ENCODE measurements at places on chromosomes 12 and 14.

DNA sequence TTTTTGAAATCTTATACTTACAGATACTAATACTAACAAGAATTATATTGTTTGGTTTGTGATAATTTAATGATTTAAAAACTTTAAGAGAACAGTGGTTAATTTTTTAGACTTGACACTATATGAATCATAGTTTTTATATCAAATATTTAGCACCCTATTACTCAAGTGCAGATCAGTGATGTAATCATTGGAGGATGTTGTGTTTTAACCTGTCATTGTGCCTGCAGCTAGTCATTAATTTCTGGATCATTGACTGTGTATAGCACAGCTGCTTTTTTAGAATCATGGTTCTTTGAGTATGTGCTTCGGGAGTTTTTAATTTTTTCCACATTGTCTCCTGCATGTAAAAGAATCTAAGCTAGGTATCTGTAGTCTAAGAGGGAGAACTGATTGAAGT lies 17.3 kb downstream of the ARID4A start:
- DNase-seq, result peak; percentile 13

GRCh38 chr12:4810219-4810671 lies 90.0 kb downstream of the GALNT8 start:
- no peak for DNase-seq

GRCh38 chr12:82783435-82783834 lies 96.7 kb downstream of the TMTC2 start:
- no peak for DNase-seq

GRCh38 chr12:128783129-128783574 lies 40.6 kb downstream of the SLC15A4 start:
- peak; percentile 22 for DNase-seq

DNA sequence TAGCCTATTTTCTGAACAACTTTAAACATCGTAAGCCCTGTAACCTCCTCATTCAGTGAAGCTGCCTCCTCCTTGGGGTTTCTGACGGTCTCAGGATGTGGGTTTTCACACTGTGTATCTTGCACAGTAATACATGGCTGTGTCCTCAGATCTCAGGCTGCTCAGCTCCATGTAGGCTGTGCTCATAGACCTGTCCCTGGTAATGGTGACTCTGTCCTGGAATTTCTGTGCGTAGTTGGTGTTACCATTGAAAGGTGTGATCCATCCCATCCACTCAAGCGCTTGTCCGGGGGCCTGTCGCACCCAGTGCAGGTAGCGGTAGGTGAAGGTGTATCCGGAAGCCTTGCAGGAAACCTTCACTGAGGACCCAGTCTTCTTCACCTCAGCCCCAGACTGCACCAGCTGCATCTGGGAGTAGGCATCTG lies 980.5 kb downstream of the TMEM121 start:
- no peak for DNase-seq

- peak; percentile 27 for DNase-seq
Measured at GRCh38 chr14:74979442-74980397, 23.0 kb upstream of the EIF2B2 start.

DNA sequence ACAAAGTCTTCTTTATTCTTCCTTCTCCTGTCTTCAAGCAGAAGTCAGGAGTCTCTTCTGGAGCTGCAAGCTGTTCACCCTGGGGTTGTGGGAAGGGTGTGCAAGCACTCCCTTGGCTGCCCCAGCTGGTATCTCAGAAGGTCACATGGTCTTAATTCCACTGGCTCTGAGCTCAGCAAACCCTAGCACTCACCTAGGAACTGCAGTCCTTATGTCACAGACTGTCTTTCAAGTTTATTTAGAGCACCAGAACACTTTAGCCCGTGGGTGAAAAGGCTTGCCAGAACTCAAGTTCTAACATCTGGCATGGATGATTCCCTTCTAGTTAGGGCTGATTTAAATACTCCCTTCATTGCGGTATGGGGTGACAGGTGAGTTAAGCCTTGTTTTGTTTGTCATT lies 379.0 kb downstream of the CCER1 start:
- no peak for DNase-seq

- peak; percentile 71 for DNase-seq
Measured at GRCh38 chr12:57005980-57006808, at the start of gene ZBTB39. Gene ZBTB39, minus strand, starts transcription at chr12:57006546. Its CDS starts 1,629 bp downstream, at chr12:57004917.

DNA sequence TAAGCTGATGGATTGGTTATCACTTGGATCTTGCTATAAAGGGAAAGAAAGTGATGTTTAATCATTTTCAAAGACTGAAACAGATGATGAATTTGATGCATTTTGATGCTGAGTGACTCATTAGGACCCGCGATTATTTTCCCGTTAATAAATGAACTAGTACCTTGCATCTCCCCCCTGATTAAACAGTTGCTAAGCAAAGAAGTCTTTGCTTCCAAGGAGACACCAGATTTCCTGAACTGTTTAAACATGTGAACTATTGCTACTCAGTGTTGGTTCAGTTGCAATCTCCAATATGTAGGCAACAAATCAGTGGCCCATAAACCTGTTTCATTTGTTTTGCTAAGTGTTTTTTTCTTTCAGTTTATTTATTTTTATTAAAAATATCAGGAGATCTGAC lies 375.2 kb downstream of the AACS start:
- DNase-seq, result no peak

DNA sequence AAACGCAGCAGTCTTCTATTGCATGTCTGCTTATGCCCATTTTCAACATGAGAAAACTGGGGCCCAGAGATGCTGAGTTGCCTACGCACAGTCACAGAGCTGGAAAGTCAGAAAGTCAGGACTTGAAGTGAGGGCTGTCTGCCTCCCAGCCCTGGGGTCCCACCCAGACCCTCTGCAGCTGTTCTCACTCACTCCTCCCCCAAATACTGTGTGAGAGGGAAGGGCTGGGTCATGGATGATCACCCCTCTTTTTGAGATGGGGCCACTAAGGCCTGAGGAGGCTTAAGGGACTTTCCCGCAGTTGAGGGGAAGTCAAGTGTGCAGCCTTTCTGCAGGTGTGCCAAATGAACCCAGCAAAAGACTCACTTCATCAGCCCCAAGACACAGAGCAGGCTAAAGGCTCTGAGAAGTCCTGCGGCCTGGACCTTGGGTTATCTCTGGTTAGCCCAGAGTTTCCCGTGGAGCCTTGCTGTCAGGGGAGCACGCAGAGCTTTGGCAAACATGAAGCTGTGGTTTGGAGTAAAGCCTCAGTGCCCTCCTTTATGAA lies 18.7 kb downstream of the DTX1 start:
- DNase-seq, result no peak

DNA sequence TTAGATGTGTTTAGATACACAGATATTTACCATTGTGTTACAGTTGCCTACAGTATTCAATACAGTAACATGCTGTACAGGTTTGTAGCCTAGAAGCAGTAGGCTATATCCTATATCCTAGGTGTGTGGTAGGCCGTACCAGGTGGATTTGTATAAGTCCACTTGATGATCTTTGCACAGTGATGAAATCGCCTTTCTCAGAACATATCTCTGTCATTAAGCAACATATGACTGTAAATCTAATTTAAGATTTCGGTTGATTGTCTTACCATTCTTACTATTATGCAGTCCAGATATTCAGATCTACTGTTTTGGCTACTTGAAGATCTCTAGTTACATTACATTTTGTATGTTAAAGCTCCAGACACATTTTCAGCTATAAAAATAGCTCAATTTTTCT lies 39.8 kb downstream of the ERC1 start:
- DNase-seq, result no peak

- no peak for DNase-seq
Measured at GRCh38 chr12:116164250-116165035, 113.0 kb downstream of the MED13L start.

DNA sequence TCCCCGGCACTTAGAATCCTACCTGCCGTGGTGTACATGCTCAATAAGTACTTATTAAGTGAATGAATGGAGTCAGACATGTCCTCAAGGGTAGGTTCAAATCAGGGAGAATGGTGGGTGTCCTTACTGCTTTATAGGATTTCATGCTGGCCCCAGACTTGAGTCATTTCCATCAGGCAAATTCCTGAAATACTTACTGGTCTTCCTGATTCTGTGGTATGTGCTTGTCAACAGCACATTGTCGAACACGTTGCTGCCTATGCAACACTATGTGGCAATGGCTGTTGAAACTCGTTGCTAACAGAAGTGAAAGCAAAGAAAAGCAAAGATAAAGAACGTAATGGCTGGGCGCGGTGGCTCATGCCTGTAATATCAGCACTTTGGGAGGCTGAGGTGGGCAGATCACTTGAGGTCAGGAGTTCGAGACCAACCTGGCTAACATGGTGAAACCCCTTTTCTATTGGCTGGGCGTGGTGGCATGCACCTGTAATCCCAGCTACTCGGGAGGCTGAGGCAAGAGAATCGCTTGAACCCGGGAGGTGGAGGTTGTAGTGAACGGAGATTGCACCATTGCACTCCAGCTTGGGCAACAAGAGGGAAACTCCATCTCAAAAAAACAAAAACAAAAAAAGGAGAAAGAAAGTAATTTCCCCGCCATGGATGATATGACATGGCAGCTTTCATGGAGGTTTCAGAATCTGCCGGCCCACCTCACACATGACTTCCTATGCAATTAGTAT lies 214.9 kb downstream of the ZFP36L1 start:
- peak; percentile 98 for DNase-seq

DNA sequence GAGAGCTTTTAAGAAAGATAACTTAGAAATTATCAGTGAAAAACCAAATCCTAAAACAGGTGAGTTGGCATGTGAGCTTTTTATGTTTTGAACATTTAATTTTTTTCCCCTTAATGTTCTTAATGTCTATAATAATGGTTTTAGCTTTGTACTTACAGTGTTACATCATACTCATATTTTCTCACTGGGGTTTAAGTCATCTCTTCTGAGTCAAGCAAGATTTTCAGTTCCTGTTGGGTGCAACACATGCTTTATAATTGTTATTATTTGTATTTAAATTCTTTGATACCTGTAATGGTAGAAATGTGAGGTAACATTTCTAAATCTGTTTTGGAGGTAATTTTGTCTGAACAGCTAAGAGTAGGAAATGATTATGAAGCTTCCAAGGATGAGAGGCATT lies 113.0 kb downstream of the PLEKHA5 start:
- DNase-seq, result no peak

DNA sequence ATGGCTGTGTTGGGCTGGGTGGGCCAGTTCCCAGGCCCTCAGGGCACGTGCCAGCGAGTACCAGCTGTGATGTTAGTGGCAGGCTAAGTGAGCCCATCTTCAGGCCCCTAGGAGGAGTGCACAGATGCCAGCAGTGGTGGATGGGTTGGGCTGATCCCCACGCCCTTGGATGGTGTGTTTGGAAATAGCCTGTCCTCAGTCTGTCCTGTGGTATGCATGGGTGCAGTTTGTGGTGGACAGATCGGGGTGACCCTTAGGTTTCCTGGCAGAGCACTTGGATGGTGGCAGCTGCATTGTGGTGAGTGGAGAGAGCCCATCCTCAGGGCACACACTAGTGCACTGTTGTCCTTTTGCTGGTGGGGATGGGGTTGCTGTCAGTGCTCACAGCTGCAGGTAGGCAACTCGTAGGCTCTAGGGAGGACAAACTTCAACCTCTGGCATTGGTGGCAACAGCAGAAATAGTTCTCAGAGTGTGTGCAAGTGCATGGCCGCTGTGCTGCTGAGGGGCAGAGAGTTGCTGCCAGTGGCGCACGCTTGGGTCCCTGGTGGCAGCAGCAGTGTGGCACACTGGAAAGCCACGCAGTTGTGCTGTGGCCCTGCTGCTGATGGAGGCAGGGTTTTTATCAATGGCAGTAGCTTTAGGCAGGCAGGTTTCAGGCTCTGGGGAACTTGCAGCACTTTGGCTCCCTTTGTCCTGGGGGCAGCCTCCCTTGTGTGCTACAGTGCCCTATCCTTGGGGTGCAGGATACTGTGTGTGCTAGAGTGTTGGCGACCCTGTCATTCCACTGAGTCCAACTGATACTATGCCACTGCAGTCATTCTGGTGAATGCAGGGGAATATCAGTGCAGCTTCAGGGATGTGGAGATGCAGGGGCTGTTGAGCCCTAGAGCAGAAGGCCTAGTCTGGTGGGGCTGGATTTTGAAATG lies 65.5 kb downstream of the FBXO33 start:
- no peak for DNase-seq

GRCh38 chr12:104957719-104958000 lies 430 bp downstream of the SLC41A2 start:
- no peak for DNase-seq

GRCh38 chr12:113222730-113223531 lies 1.7 kb downstream of the TPCN1 start:
- DNase-seq, result peak; percentile 86

DNA sequence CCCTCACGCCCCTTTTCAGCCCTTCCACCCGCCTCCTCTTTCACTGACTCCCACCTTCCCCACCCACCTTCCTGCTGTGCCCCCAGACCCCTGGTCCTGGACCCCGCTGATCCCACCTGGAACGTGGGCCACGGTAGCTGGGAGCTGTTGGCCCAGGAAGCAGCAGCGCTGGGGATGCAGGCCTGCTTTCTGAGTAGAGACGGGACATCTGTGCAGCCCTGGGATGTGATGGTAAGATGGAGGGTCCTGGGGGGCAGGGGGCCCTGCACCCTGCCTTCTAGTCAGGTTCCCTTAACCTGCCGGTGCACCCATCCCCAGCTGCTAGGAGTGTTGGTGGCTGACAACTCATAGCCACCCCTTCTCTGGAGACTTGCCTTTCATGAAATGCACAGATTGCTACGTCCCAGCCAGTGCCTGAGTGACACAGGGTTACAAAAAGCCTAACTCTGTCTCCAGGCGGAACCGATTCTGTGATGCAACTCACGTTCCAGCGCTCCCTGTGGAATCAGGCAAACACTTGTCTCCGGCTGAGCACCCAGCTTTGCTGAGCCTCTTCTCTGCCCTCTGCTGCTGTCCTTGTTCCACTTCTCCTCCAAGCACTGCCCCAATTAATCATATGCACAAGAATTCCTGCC lies 15.0 kb upstream of the OAS2 start:
- DNase-seq, result no peak

Data from fibroblast of skin of abdomen (primary cell).